NCI-H1417 treated with DMSO at 0.1 percent for 48 hours (cell line): ENCODE measurements at places on chromosomes 5 and 9.

GRCh38 chr5:74616236-74617146 is 24.0 kb downstream of the ENC1 start:
- no peak for DNase-seq

DNA sequence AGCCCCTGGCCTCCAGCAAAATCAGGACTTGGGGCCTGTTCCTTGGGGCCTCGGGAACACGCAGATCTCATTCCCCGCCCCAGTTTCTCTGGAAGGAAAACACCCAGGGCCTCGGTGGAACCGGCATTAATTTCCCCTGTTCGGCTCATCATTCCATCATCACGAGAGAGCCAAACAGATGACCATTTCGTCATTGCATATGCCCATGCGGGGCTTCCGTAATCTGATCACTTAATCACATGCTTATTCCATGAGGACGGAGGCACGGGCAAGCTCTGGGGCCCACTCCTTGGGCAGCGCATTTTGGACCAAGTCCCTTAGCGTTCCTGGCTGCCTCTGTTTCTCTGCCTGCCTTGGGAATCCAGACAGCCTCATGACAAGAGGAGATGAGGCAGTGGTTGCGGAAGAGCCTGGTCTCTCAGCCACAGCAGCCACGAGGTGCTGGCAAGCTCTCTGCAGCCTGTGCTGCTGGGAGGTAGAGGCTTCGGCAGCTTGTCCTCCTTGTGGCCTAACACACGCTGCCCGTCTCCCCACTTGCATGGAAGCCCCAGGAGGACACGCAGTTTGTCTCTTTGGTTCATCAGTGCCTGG is 65.0 kb upstream of the IER5L start:
- no peak for DNase-seq

- no peak for DNase-seq
Observed at GRCh38 chr5:24606971-24607370, 37.8 kb downstream of the CDH10 start.

DNA sequence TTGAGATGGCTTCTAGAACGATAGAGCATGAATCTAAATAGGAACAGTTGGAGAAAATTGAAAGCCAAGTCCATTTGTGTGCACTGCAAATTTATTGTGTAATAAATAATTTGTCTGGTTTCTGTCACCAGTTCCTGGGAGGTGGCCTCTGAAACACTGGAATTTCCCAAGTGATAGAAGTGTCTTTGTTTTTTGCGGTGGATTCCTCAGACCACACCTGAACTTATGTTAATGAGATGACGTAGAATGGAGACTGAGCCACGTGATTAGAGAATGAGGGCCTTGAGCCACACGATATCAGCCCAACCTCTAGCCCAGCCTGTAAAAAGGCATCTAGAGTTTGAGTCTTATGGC is 105.1 kb downstream of the MSX2 start:
- DNase-seq: no peak

- no peak for DNase-seq
Observed at GRCh38 chr5:74422671-74423070, 217.9 kb downstream of the ENC1 start.

- no peak for DNase-seq
Observed at GRCh38 chr9:132411091-132411508, 1.1 kb downstream of the CFAP77 start.

DNA sequence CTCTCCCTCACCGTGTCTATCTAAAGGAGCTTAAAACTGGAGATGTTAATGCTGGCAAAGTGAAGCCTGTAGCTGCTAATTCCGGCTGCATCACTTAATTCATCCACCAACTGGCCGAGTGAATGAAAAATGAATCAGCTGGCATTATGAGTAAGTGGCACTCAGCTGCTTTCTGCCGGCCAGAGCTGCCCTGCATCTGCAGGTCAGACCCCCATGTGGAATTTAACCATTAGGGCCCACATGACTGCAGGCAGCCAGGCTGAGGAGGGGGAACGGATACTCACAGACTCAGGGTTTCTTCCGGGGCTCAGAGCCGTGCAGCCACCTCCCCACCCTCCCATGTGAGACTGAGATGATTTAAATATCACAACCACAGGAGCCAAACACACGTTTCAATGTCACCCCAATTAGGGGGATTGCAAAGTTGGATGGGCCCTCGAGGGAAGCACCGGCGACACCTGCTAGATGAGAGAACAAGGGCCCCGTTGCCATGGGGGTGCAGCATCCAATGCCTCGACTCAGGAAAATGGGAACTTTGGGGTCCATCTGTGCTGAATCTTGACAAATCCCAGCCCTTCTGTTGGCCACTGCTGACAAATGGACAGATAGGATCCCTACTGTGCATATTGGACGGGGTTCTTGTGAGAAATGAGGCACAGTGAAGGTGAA is 115.6 kb upstream of the ALDH1B1 start:
- no peak for DNase-seq

GRCh38 chr9:130896233-130897014 is at the start of gene QRFP:
TSS of gene QRFP (minus strand) at chr9:130896812. CDS start at chr9:130893838, 2,974 bp downstream.
- no peak for DNase-seq

DNA sequence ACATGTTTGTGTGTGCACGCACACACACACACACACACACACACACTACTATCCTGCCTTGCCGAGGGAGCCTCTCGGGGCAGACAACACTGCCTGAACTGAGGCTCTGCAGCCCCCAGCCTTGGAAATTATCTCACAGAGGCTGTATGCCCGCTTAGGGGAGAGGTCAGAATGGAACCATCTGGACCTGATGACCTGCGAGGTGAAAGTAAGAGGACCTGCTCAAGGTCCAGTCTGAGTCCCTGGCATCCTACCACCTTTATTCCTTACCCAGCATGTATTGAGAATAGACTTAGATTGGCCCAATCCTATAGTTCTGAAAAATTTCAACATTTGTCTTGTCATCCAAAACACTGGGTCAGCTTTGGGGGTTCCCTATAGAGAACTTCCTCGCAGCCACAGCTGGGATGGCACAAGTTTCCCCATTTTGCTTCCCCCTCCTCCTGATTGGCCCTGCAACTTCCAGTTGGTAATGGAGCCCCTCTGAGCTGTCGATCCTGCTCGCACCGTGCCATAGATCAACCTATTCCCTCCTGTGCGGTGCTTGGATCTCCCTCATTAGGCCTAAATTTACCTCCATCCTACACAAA is 10.2 kb downstream of the MVB12B start:
- DNase-seq: no peak

- no peak for DNase-seq
Observed at GRCh38 chr5:72478684-72479083, 28.5 kb downstream of the ZNF366 start.
